NCI-H526 treated with DMSO at 0.1 percent for 48 hours (cell line): ENCODE measurements at places on chromosomes 3 and 15.

GRCh38 chr3:188670446-188670845 lies 501.3 kb upstream of the TPRG1 start:
- DNase-seq: no peak

- DNase-seq: peak; percentile 0
Observed at GRCh38 chr3:60202052-60202726, 1049.1 kb downstream of the FHIT start.

- DNase-seq: no peak
Observed at GRCh38 chr3:154952553-154952952, 127.6 kb upstream of the MME start.

GRCh38 chr3:134352031-134352671 lies 22.1 kb downstream of the AMOTL2 start:
- DNase-seq: no peak

- no peak for DNase-seq
Observed at GRCh38 chr3:23735062-23735461, 70.7 kb upstream of the UBE2E1 start.

- no peak for DNase-seq
Observed at GRCh38 chr3:76111808-76112207, 326.5 kb upstream of the ZNF717 start.

GRCh38 chr3:9414826-9415225 lies 17.4 kb downstream of the SETD5 start:
- DNase-seq: no peak

- no peak for DNase-seq
Observed at GRCh38 chr15:74302821-74303359, 64.6 kb downstream of the CYP11A1 start.

- DNase-seq: no peak
Observed at GRCh38 chr3:27507515-27508266, 23.5 kb upstream of the SLC4A7 start.

GRCh38 chr15:25327686-25328085 lies 111.1 kb downstream of the UBE3A start:
- no peak for DNase-seq

DNA sequence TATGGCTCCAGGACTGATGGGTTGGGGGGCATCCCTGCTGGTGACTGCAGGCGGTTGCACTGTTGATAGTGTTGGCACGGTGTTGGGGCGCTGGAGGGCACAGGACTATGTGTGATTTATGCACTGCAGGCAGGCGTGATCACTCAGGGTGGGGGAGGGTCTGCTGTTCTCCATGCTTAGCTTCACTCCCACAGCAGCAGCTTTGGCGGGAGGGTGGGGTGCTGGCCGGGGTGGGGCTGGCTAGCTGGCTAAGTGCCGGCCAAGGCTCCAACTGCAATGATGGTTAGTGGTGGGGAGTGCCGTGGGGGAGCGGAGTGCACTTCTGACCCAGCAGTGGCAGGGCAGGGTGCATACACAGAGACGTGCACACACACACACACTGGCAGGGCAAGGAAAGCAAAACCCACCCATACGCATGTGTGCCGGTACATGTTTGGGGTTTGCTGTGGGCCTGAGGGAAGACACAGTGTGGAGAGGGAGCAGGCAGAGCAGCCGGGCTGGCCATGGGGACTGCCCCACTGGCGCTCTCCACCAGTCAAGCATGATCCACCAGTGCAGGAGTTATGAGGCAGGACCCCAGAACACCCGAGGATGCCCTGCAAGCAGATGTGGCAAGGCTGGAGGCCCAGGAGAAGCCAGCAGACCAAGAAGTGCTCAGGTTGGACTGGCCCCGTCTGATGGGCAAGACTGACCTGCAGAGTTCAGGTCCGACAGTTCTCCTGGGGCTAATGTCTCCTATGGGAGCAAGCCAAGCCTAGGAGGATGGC lies 16.5 kb upstream of the FGF7 start:
- no peak for DNase-seq

- DNase-seq: no peak
Observed at GRCh38 chr3:100782348-100782747, 73.1 kb downstream of the TFG start.

- no peak for DNase-seq
Observed at GRCh38 chr15:59722037-59722436, 32.9 kb upstream of the BNIP2 start.

- no peak for DNase-seq
Observed at GRCh38 chr15:57386976-57387375, 10.7 kb downstream of the CGNL1 start.

DNA sequence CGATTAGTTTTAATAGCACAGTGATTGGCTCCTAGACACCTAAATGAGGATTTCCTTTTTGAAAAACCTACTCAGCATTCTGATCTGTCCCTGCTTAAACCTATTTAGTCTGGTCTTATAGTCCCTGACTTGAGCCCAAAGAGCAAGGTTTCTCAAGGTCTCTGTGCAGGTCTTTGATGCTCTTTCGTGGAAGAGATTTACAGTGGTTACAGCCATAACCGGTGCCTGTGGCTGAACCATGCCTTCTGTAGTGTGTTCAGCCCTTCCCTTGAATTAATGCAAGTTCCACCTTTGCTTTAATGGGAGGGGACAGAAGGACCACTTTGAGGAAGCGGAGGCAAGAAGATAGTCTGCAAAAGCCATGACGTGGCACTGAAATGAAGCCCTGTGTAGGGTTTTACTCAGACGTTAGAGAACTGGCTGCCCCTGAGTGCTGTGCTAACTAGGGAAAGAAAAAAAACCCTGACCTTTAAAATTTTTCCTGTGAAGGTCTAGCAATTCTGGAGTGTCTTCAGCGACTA lies 43.0 kb downstream of the ZBTB38 start:
- DNase-seq: no peak

DNA sequence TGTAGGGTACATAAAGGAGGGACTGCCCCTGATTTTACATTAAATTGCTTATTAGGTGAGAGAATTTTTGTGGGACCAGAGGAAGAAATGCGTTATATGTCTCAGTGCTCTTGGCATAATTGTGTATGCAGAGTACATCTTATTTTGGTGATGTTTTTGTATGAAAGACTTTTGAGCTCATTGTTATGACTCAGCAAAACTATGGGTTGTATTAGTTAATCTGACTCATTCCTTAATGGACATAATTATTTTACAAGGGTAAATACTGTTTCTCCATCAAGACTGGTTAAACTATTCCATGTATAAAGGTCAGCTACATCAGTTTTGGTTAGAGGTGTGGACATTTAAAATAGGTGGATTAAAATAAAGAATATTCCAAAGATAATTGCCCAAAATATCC lies 156.8 kb downstream of the ALCAM start:
- DNase-seq: no peak

- DNase-seq: no peak
Observed at GRCh38 chr3:2851835-2852234, 258.3 kb downstream of the IL5RA start.

DNA sequence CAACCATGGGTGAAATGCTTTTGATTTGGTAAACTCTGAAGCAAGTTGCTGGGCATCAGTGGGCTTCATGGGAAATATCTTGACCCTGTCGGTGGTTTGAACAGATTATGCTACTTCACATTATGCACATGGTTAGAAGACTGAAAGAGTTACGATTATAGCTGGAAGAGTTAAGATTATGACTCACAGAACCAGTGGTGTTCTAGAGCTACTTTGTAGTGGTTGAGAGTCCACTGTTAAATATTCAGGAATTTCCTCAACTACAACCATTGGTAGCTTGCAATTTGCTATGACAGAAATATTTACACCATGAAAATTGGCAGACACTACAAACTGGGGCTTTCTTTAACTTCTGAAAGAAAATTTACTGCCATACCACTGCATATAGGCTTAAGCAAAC lies 99.3 kb downstream of the GADL1 start:
- no peak for DNase-seq

GRCh38 chr3:40719660-40720287 lies 195.0 kb downstream of the ZNF621 start:
- peak; percentile 17 for DNase-seq

GRCh38 chr15:73631915-73632669 lies 1.1 kb downstream of the NPTN start:
- DNase-seq: no peak

DNA sequence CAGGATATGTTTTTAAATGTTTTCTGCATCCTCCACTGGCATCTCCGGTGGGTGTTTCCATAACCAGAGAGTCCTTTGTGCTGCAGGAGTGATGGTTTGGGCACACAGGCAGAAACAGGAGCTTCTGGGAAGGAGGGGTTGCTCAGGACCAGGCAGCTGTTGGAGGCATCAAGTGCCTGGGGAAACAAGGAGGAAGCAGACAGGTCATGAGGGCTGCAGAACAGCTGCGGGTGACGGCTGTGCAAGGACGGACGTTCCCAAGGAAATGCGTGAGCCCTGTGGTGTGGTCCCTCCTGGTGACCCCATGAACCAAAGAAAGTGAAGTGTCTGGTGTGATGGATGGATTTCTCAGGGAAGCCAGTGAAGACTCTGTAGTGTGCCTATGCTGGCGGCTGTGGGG lies 61.2 kb upstream of the TNFAIP8L3 start:
- DNase-seq: no peak

DNA sequence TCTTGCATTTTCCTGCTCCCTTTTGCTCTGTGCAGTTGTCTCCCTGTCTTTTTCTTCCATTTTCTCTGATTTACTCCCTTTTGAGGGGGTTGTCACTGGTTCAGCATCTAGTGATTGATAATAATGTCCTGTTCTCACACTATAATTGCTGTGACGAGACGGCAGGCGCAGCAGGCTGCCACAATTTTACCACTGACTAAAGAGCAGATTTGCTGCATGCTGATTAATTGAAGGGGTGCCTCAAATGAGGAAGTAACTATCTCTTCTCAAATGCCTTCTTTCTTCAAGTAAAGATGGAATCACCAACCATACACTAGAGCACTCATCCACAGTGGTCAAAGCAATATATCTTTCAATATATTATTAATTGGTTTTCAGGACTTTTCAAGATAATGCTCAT lies 219.3 kb downstream of the CBLB start:
- no peak for DNase-seq

DNA sequence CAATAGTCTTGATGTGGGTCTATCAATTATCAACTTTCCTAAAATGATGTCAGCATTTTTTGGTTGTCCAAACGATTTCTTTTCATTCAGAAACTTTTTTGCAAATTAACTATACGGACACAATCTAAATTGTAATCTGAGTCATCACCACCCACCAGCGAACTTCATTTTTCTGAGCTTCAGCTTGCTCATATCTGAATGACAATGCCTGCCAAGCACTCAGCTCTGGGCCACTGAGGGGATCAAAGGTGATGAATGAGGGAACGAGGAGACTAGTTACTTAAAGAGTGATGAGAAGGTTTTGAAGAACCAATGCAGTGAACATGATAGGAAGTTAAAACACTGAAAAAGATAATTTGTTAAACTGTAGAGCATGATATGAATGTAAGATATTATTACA lies 14.9 kb upstream of the TBC1D23 start:
- DNase-seq: no peak

DNA sequence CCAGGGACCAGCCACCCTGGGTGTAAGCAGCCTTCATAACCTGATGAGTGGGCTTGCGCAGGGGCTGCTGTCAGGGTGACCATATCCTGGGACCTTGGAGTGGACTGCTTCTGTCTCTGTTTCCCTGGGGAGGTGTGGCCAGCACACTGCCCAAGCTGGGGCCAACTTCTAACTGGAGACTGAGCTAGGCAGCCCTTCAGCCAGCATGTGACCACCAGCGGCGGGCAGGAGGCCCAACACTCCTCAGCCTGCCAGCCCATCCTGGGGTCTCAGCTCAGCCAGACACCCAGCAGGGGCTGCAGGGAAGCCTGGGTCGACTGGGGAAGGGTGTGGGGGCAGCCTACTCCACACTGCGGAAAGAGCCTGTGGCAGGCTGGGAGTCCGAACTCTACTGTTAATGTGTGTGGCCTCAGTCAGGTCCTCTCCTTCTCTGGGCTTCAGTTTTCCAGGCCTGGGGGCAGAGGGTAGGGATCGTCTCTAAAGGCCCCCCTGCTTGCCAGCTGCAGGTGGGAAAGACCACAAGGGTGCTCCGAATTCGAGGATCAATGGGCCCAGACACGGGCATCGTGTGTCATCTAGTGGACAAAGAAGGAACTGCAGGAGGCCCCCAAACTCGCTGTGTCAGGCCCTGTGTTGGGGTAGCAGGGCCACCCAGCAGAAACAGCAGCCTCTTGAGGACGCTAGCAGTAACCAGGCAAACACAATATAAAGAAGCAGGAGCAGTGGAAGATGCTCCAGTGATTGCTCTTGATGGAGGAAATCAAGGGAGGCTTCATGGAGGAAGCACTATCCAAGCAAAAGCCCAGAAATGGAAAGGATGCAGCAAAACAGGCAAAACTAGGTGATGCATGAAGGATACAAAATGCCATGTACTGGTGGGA lies 2.0 kb upstream of the SEMA3G start:
- peak; percentile 44 for DNase-seq

DNA sequence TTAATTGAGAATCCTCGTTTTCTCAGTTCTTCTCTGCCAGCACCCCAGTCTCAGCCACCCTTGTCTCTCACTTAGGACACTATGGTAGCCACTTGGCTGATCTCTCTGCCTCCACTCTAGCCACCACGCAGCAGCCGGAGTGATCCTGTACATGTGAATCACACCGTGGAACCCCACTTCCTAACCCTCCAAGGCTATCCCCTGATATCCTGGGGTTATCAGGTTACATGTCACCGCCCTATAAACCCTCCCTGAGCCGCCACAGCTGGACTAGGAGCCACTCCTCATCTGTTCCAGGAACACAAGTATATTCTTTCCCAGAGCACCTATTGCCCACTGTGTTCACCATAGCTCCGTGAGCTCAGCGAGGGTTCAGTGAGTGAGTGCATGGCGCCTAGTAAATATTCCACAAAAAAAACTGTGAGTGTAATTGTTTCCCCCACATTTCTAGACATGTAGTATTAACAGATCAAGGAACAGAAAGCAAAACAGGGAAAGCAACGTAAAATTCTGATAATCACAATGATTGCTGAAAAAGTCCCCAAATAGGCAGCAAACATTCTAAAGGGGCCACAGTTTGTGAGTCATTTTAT lies 661 bp upstream of the PARP14 start:
- DNase-seq: peak; percentile 59

DNA sequence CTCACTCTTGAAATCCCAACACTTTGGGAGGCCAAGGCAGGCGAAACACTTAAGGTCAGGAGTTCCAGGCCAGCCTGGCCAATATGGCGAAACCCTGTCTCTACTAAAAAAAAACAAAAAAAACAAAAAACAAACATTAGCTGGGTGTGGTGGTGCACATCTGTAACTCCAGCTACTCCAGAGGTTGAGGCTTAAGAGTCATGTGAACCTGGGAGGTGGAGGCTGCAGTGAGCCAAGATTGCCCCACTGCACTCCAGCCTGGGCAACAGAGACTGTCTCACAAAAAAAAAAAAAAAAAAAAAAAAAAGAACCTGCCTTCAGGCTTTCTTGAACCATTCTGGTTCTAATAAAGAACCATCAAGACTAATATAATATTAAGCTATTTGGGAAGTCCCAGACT lies 16.5 kb downstream of the ARPP19 start:
- no peak for DNase-seq
